ENCODE measurements at places on chromosomes 1 and 21.

DNA sequence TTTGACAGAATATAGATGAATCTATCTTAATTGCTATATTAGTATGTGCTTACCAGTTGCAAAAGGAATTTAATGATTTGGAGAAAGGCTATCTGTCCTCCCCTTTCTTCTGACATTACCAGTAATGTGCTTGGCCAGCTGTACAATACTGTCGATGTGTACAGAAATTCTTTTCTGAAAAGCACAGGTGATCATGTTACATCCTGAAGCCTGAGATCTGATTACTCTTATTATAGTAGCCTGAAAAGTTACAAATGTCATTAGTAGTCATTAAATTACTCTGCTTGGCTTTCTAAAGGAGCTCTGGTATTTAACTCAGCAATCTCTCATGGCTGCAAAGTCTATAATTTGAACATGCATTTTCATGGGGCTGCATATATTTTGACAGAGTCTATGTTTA is 209.8 kb downstream of the PTPRC start:
- DNase-seq, result no peak

- no peak for DNase-seq
These were observed 147.7 kb upstream of the DNAH14 start for GRCh38 chr1:224781800-224782199.

DNA sequence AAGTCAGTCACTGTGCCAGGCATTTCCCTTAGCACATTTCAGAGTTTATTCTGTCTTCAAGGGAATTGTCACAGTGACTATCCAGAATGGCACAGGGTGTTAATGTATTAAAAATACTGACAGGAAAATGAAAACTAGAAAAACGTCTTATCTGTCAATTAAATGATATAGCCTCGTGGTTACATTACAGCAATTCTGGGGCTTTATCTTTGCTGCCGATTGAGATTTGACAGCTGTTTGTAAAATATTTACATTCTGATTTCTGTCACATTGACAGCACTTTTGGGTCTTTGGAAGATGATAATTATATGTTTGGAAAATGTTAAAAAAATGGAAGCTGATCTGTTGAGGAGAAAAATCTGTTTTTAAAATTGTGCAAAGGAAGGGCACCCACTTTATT is 250.0 kb downstream of the CHRM3 start:
- DNase-seq, result no peak

- no peak for DNase-seq
These were observed 93.9 kb upstream of the ZBTB18 start for GRCh38 chr1:243957141-243957540.

DNA sequence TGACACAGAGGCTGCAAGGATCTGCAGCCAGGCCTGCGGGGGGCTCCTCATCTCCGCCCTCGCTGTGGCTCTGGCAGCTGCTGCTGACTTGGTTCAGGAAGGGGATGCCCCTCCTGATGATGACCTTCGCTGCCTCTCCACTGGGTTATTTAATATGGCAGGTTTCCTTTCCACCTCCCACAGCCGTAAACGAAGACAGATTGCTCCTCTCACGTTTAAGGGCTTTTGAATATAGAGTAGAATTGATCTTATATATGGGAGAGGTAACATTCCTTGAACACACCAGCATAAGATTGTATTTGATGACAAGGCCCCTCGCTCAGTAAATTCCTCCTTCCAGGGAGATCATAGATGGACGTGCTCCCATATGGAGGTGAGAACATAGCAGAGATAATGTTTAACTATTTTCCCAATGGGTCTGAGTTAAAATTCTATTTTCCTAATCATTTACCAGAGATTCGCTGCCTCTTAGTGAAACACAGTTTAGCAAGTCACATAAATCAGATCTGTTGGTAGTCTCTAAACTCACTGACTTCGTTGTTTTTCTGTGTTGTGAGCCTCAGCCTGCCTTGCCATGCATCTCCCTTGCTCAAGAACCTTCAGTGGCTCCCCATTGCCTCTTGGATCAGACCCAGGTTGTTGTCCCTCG is 88.5 kb upstream of the AJAP1 start:
- no peak for DNase-seq

- peak; percentile 84 for DNase-seq
These were observed 5.5 kb upstream of the PRKCZ start for GRCh38 chr1:2044510-2045319.

GRCh38 chr1:111179968-111180533 is 20.4 kb downstream of the DENND2D start:
- DNase-seq, result no peak

GRCh38 chr1:206824331-206824730 is 41.1 kb upstream of the IL20 start:
- peak; percentile 54 for DNase-seq

- no peak for DNase-seq
These were observed 49.9 kb upstream of the TMPRSS2 start for GRCh38 chr21:41557884-41558283.

GRCh38 chr1:246792603-246793002 is 68.4 kb downstream of the SCCPDH start:
- DNase-seq, result no peak

GRCh38 chr1:41495210-41495948 is 10.9 kb upstream of the EDN2 start:
- DNase-seq, result no peak

- peak; percentile 17 for DNase-seq
These were observed 375.7 kb upstream of the CAMK1G start for GRCh38 chr1:209207701-209208286.
